ENCODE measurements at places on chromosomes 4 and X.
A peak's percentile ranks its signal among the peaks of the same experiment; 100 is the strongest.

GRCh38 chrX:140273921-140274320, 230.9 kb downstream of the SOX3 start:
- DNase-seq = no peak

DNA sequence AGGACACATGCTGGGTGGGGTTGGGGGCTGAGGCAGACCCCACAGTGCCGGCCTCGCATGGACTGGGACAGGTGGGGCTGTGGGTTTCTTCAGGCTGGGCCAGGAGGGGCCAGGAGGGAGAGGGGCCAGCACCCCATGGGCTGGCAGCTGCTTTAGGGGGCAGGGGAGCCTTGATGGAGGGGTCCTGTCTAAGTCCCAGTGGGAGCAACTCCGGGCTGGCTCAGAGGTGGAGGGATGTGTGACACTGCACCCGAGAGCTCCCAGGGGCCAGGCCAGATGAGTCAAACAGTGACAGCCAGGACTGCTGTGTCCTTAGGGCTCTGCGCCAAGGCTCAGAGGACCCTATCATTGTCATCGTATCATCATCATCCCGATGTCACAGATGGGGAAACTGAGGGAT, 4.4 kb upstream of the ABLIM2 start:
- DNase-seq = no peak

DNA sequence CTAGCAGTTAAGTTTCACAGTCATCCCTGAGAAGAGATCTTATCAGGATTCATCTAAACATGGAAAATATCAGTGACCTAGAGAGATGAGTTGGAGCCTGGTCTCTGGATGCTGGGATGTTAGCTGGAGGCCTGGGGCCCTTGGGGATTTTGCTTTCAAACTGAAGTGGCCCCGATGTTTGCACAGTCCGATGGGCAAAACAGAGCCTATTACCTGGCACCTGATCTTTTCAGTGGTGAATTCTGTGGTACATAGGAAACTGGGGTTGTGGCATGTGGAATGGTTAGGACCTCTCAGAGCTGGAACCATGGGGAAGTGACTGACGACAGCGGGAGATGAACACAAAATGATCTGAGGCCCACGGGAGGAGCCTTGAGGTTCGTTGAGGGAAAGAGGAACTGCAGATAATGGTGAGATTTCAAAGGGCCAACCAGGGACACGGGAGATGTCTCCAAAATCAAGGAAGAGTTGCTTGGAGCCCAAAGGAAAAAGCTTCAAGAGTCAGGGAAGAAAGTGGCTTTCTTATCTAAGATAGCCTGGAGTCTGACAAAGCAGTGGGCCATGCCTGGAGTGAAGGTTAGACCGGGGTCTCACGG, 17.8 kb upstream of the TENM3 start:
- DNase-seq = no peak

GRCh38 chr4:5952975-5953951, 60.4 kb upstream of the CRMP1 start:
- no peak for DNase-seq

DNA sequence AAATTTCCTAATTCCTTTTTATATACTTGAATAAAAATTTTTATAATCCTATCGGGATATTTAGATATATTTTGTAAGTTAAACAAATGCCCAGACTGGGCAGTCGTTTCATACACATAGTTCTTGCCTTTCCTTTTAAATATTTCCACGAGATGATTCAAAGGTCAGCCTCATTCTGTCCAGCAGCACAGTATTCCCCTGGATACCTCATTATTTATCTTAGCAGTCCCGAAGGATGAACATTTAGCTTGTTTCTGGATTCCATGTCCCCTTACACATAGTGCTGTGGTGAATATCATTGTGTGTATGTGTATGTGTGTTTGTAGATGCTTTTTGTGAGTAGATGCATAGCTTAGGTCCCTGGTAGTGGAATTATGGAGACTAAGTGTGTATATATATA, 38.3 kb downstream of the RAPGEF2 start:
- DNase-seq = no peak

DNA sequence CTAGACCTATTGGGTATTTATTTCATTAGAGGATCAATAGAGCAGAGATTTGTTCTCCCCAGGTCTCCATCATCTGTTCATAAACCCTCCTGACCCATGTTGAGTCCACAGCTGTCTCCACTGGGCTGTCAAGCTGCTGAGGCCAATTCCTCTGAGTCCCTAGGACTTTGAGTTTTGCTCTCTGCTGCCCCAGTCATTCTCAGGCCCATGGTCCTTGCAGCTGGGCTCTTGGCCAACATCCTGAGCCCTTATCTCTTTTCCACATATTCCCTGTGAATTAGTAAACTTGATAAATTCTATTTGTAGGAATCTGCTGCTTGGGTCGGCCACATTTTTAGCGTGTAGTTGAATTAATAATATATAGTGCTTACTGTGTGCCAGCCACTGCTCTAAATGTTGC, 41.9 kb downstream of the FHL1 start:
- no peak for DNase-seq

DNA sequence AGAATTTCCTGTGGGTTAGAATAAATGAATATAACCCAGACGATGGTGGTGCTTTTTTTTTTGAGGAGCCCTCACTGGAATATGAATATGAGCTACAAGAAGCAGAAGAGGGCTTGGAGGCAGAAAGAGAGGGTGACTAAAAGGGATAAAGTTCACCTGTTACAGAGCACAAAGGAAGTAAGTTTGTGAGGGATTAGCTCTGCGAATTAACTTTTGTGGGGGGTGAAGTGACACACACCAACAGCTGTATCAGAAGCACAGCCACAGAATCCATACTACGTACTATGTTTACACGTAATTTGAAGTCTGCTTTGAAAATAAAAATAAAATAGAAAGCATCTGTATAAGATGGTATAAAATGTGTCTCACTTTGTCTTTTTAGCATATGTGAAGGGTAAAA, 963.6 kb upstream of the DIAPH2 start:
- no peak for DNase-seq

GRCh38 chr4:169407217-169407845, 136.6 kb upstream of the SH3RF1 start:
- DNase-seq = no peak

DNA sequence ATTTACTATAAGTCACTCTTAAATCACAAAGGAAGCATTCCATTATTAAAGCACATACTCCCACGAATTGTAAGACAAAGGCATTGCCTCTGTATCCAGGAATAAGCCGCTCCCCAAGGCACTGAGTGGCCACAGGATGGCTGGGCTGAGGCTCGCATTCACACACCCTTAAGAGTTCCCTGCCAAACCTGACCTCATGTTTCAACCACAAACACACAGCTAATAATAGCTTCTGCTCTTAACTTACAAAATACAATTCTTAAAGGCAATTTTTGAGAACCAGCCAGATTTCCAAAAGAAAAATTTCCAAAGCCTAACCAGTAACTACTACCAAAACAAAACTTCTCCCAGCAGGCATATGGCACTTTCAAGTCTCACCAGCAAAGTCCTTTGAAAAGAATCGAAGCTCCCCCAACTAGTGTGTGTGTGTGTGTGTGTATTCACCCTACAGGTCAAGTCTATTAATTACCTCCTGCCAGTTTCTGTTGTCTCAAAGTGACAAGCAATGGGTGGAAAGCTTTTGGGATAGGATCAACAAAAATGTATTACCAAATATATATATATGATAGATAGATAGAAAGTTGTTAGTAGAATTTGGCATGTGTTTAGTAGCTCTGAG, 36.0 kb downstream of the ARHGAP6 start:
- DNase-seq = no peak

- no peak for DNase-seq
These were observed 41.6 kb downstream of the CPEB2 start for GRCh38 chr4:15043922-15044321.

- DNase-seq = no peak
These were observed 170.4 kb upstream of the LDB2 start for GRCh38 chr4:17068891-17069290.

GRCh38 chr4:85092536-85092935, 126.0 kb upstream of the WDFY3 start:
- DNase-seq = no peak

GRCh38 chr4:155602351-155603140, 64.1 kb upstream of the GUCY1A1 start:
- DNase-seq = no peak

GRCh38 chr4:100504086-100504874, 13.5 kb downstream of the EMCN start:
- DNase-seq = no peak

DNA sequence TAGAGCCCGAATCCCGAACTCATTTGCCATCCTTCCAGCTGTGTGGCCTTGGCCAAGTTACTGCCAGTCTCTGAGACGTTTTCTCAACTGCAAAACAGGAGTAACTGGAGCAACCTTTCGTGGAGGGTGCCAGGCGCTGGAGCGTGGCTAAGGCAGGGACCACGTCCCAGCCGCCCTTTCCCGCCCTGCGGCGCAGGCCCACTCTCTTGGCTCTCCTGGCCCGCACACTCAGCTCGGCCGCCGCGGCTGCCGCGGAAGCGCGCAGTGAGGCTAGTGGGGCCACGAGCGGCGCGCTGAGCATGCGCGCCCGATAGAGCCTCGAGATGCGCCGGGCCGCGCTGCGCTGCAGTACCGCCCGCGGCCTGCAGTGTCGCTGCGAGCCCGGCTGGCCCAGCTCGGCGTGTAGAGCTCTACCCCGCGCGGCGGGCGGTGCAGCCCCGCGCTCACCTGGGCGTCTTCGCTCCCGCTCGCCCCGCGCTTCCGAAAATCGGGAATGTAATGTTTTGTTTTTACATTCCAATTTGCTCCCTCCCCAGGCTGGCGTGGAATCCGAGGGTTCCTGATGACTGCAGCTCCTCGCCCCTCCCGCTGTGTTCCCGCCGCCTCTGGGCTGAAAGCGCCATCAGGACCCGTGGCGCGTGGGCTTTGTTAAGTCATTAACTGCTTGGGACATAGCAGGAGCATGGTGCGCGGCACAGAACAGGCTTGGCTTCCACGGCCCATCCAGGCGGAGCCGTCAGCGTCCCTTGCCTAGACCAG, 4.0 kb upstream of the ZNF518B start:
- peak; percentile 60 for DNase-seq

DNA sequence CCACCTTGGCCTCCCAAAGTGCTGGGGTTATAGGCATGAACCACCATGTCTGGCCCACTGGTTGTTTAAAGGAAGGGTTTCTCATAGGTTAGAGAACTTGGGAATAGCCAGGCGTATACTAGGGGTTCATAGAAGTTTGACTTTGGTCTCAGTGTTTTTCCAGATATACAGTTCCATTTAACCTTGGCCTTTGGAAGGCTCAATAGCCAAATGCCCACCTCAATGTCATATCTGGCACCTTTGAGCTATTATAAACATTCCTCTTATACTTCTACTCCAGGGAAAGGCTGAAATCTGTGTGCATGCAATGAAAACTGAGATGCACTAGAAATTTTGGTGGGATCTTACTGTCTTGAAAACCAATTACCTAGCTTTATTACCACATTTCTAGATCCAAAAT, 47.5 kb upstream of the PROM1 start:
- no peak for DNase-seq

- no peak for DNase-seq
These were observed 320.1 kb upstream of the NDST4 start for GRCh38 chr4:115433491-115433890.

Data from stimulated activated CD4-positive, alpha-beta T cell treated with anti-CD3 and anti-CD28 coated beads, Interleukin-12 subunit alpha, Interleukin-12 subunit beta, amount 100 ng/mL, for 24 hours (primary cell).